ENCODE measurements at places on chromosomes 5 and 9.

DNA sequence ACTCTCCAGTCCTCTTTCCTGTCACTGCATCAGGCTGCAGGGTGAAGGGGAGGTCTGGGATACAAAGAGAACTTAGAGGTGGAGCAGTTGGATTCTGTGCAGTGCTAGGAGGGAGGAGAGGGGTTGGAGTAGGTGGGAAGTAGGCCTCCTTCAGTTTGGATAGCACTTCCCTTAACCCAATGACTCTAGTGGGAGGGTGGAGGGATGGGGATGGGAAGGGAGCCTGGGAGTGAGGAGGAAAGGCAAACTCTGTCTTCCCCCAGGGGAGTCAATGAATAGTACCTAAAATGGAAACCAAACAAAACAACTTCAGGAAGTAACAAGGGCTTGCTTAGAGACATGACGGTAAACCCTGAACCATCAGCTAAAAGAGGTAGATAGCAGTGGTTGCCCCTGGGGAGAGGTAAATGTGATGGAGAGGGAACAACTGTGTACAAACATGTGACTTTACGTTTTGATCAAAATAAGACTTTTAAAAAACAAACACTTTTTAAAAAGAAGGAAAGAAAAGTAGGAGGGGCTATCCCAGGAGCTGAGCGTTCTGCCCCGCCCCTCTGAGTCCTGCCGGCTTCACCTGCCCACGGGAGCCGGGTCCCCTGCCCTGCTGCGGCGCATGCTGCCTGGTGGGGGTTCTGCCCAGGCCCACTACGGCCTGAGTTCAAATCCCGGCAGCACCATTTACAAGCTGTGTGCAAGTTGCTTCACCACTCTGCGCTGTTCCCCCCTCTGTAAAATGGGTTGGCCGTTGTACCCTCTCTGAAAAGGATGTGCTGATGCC is 30.9 kb downstream of the GSN start:
- no peak for DNase-seq

- no peak for DNase-seq
Measured at GRCh38 chr9:82010711-82011110, 22.1 kb downstream of the SPATA31D1 start.

DNA sequence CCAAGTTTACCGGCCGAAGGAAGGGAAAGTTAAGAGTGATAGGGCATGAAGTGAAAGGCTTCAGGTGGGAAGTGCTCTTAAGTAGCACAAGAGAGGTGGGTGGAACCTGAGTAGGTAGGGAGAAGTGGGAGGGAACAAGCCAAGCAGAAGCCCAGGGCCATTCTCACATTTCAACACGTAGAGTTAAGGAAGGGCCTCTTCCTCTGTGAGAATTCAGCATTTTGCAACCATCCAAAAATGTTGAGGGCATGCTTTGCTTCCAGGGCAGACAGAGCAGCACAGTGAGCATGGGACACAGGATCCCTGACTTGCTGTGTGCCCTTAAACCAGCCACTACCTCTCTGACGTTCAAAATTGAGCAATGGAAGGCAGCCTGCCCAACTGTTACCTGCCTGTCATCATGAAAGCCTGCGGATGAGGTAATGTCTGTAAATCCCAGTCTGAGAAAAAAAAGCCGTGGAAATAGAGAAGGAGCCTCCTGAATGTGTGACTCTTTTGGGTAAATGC is 3.3 kb downstream of the CYFIP2 start:
- no peak for DNase-seq

DNA sequence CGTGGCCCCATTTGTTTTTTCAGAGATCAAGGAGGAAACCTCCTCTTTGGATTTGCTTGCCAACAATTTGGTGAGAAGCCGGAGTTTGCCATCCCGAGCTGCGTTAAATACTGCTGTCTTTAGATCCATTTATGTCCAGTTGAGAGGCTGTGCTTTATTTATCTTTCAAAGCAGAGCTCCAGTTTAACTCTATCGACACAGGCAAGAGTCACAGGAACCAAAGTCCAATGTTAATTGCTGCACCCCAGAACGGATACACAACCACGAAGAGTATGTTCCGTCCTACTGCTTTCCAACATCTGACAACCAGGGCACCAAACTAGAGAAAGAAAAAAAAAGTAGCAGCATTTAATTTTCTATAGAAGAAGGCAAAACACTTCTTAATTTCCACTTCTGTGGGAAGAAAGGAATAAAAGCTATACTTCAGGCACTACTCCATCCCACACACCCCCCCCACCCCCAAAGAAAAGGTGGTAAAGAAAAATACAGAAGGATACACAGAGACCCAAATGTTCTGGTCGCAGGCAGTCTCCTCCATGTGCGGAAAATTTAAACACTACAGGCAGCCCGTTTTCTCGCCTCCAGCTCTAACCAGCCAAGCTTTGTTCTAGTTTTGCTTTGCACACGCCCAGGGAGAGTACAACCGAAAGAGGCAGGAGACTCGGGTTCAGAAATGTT is 1.1 kb downstream of the FEM1C start:
- DNase-seq: peak; percentile 60
